ENCODE measurements at places on chromosomes 11 and 22. TPM values are rescaled to one million over a fixed set of nuclear protein-coding genes. Genes with fewer than 3 reads are reported as not detected.
A peak's percentile ranks its signal among the peaks of the same experiment; 100 is the strongest.

POU2AF3 gene
- not detected for total RNA-seq

OSBP2 gene
- total RNA-seq, result 0.81 TPM

TTLL1 gene
- total RNA-seq, result 7.4 TPM

NEFH gene
- 2.5 TPM for total RNA-seq

OR6A2 gene
- 0.05 TPM for total RNA-seq

OMP gene
- total RNA-seq, result not detected

FGF4 gene
- total RNA-seq, result not detected

- no peaks in the 10 kb centered on the region for H3K4me1 ChIP-seq
- H3K36me3 ChIP-seq, result no peaks in the 10 kb centered on the region
- no peak for DNase-seq
- no peak overlapping the region for H3K4me3 ChIP-seq
These were observed 108.4 kb downstream of the RPL27A start for GRCh38 chr11:8790968-8791367.

DNA sequence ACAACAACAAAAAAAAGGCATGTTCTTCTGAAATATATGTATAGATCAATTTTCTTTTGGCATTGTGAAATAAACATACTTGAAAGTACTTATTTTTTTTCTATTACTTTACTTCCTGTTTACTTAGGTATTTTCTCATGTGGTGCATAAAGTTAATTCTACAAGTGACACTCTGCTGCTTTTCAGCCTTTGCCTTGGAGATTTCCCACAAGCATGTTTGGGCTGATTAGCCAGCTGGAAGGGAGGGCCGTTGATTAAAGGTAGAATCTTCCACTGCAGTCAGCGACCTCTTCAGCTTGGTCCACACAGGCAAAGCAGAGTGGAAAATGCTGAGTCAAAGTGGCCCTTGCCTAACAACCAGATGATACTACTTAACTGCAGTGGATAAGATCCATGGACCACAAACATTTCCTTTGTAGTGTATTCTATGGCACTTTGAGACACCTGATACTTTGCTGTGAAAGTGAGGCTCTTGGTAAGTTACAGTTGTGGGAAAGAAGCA lies 176.0 kb downstream of the ARHGAP42 start:
- H3K4me1 ChIP-seq, result no peaks in the 10 kb centered on the region
- H3K4me3 ChIP-seq, result no peak overlapping the region

GRCh38 chr11:45857961-45858474 lies 10.7 kb downstream of the CRY2 start:
- H3K27me3 ChIP-seq, result no peaks in the 10 kb centered on the region
- H3K4me1 ChIP-seq, result peaks cover 2% of the 10 kb centered on the region
- no peak overlapping the region for H3K4me3 ChIP-seq
- no peak overlapping the region for H3K27ac ChIP-seq

GRCh38 chr11:113504586-113504985 lies 29.4 kb upstream of the DRD2 start:
- no peak overlapping the region for H3K27ac ChIP-seq
- no peak for DNase-seq
- H3K4me1 ChIP-seq, result no peaks in the 10 kb centered on the region

DNA sequence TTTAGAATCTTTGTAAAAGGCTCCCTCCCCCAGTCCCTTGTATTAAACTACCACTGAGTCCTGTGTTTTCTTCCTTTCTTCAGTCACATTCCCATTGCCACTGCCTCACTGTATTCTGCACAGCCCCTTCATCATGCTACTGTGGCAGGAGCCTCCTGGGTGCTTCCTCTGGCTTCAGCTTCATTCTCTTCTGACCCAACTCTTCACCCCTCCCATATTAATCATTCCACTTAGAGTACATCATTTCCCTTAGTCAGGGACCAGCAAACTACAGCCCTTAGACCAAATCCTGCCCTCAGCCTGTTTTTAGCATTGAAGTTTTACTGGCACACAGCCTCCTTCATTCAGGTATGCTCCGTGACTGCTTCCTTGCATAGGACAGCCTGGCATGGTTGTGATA lies 127.7 kb upstream of the MTNR1B start:
- peaks cover 1% of the 10 kb centered on the region for H3K27me3 ChIP-seq
- no peak for DNase-seq
- H3K27ac ChIP-seq, result no peak overlapping the region
- no peak overlapping the region for H3K4me3 ChIP-seq
- H3K36me3 ChIP-seq, result no peaks in the 10 kb centered on the region

DNA sequence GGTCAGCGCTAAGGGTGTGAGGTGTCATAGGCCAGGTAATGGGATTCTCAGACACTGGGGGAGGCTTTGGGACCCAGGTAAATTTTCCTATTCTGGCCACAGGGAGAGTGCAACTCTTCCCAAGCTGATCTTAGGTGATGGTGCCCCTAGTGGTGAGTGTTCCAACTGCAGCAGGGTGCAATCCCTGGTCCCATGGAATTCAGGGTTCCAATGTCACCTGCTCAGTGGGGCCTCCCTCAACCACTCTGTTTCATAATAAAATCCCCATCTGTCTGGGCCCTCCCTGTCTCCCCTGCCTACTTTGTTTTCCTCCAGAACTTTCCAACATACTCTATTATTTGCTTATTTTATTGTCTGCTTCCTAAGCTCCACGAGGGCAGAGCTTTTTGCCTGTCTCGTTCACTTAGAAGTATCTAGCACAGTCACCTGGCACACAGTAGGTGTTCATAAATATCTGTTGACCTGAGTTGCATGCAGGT lies 2.9 kb upstream of the SGSM1 start:
- no peak overlapping the region for H3K27ac ChIP-seq
- no peaks in the 10 kb centered on the region for H3K36me3 ChIP-seq
- DNase-seq, result peak; percentile 76
- peaks cover 12% of the 10 kb centered on the region for H3K4me1 ChIP-seq

- H3K27ac ChIP-seq, result no peak overlapping the region
- no peak for DNase-seq
- H3K27me3 ChIP-seq, result peaks cover 4% of the 10 kb centered on the region
- H3K36me3 ChIP-seq, result no peaks in the 10 kb centered on the region
- no peak overlapping the region for H3K4me3 ChIP-seq
These were observed 165.0 kb downstream of the RCN1 start for GRCh38 chr11:32255841-32256240.

- no peaks in the 10 kb centered on the region for H3K4me1 ChIP-seq
- no peak overlapping the region for H3K4me3 ChIP-seq
- H3K36me3 ChIP-seq, result peaks cover 3% of the 10 kb centered on the region
- DNase-seq, result no peak
- peaks cover 4% of the 10 kb centered on the region for H3K27me3 ChIP-seq
These were observed 9.1 kb upstream of the P4HA3 start for GRCh38 chr11:74320538-74320937.

- H3K36me3 ChIP-seq, result peaks cover 24% of the 10 kb centered on the region
- peaks cover 16% of the 10 kb centered on the region for H3K4me1 ChIP-seq
- no peak overlapping the region for H3K27ac ChIP-seq
- H3K4me3 ChIP-seq, result no peak overlapping the region
- DNase-seq, result no peak
These were observed 37.8 kb downstream of the TBC1D22A start for GRCh38 chr22:46800102-46800857.

DNA sequence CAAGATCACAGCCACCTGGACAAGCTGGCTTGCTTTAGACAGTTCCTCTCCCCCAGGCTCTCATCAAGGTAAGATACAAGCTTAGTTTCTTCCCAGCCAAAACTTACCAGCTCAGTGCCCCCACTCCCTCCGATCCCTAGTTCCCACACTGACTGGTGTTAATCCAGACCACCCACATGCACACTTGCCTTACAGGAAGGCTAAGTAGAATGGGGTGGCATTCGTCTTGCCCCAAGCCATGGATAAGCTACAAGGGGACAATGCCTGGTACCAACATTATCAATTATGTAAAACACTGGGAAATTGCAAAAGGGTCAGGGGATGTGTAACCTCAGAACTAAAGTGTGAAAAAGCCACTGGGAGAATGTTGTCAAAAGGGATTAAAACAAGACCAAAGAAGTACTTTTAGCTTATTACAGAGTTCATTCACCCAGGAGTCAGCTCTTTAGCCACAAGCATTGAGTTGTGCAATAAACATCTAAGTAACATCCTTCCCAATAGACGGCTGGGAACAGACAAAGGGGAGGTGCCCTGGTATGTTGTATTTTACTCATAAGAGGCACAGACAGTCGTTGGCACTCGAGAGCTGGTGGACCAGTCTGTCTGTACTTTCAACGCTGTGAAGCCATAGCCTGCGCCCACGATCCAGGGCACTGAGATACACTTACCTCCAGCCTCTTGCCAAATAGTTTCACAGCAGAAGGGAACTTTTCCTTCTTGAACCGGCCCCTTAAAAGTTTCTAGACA lies 1.1 kb downstream of the DHCR7 start:
- no peaks in the 10 kb centered on the region for H3K27me3 ChIP-seq
- no peak for DNase-seq
- H3K36me3 ChIP-seq, result peaks cover 47% of the 10 kb centered on the region
- H3K4me3 ChIP-seq, result peak overlapping the region; percentile 91

GRCh38 chr11:126282361-126282735 lies 545 bp upstream of the TIRAP start:
- peak overlapping the region; percentile 95 for H3K4me3 ChIP-seq
- peak; percentile 67 for DNase-seq
- peaks cover 49% of the 10 kb centered on the region for H3K4me1 ChIP-seq
- H3K27me3 ChIP-seq, result no peaks in the 10 kb centered on the region
- H3K27ac ChIP-seq, result peak overlapping the region; percentile 87
- H3K36me3 ChIP-seq, result peaks cover 15% of the 10 kb centered on the region

DNA sequence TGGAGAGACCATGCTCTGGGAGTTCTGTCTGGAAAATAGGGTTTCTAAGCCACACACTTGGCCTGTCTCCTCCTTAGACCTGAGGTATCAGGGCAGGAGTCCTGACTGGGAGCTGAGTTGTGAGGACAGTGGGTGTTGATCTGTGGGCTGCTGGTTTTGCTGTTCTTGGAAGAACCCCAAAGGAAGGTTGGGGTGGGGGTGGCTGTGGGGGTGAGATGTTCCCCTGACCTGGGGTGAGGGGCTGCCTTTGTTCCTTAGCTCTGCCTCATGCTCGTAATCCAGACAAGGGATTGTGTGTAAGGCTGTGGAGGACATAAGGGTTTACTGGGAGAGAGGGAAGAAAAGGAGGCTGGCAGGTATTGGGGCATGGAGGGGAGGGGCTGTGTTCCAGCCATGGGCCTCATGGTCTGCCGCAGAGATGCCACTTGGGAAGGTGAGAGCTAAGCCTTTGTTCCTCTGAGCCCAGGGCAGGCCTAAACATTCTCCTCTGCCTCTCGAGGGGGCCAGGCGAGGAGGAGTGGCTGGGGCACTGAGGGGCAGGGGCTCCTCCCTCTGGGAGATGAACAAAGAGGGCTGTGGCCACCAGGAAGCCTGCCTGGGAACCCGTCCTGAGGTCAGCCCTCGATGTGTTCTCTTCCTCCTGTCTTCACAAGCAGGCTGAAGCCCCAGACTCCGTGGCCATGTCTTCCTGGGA lies 4.4 kb downstream of the OTOG start:
- no peaks in the 10 kb centered on the region for H3K36me3 ChIP-seq
- no peak for DNase-seq
- no peak overlapping the region for H3K4me3 ChIP-seq
- peaks cover 12% of the 10 kb centered on the region for H3K27me3 ChIP-seq

GRCh38 chr11:69319255-69320106 lies 25.5 kb downstream of the MYEOV start:
- H3K27me3 ChIP-seq, result no peaks in the 10 kb centered on the region
- no peak overlapping the region for H3K4me3 ChIP-seq
- H3K27ac ChIP-seq, result no peak overlapping the region
- no peaks in the 10 kb centered on the region for H3K36me3 ChIP-seq
- H3K4me1 ChIP-seq, result peaks cover 14% of the 10 kb centered on the region

- H3K27me3 ChIP-seq, result no peaks in the 10 kb centered on the region
- peaks cover 2% of the 10 kb centered on the region for H3K36me3 ChIP-seq
- peak; percentile 79 for DNase-seq
- H3K4me3 ChIP-seq, result peak overlapping the region; percentile 74
- H3K27ac ChIP-seq, result peak overlapping the region; percentile 93
These were observed 284.8 kb downstream of the ETS1 start for GRCh38 chr11:128302425-128303186.

DNA sequence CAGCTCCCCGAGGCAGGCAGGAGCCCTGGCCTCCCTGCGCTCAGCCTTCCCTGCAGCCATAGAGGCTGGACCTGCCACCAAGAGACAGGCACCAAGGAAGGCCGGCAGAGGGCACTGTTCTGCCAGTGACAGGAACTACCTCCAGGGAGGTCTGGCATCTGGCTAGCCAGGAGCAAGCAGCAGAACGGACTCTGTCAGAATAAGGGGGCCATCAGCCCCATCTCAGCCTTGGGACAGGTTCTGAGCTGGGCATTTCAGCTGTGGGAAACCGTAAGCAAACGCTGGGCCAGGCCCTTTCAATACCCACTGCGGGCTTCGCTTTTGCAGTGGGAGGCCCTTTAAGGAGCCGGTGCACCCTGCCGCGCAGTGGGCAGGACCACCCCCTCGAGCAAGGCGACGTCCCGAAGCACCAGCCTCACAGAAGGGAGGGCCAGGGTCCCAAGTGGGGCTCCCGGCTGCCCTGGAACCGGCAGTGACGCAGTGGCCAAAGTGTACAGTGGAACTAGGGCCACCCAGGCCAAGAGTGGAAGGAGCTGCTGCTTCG lies 18.2 kb downstream of the IFT27 start:
- peaks cover 3% of the 10 kb centered on the region for H3K4me1 ChIP-seq
- peaks cover 5% of the 10 kb centered on the region for H3K27me3 ChIP-seq

DNA sequence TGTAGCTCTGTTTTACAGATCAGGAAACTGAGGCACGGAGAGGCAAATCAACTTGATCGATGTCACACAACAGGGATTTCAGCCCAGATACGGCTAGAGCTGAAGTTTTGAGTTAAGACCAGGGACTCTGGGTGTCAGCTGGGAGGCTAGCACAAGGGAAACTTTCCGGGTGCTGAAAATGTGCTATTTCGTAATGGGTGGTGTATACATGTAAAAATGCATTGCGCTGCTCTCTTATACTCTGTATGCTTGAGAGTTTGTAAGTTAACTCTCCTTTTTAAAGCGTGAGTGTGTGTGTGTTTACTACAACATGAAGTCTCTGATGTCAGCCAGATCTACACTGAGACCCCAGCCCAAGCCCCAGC lies 227.6 kb downstream of the MN1 start:
- no peak for DNase-seq
- no peaks in the 10 kb centered on the region for H3K36me3 ChIP-seq
- no peak overlapping the region for H3K4me3 ChIP-seq
- H3K4me1 ChIP-seq, result no peaks in the 10 kb centered on the region
- H3K27ac ChIP-seq, result no peak overlapping the region

DNA sequence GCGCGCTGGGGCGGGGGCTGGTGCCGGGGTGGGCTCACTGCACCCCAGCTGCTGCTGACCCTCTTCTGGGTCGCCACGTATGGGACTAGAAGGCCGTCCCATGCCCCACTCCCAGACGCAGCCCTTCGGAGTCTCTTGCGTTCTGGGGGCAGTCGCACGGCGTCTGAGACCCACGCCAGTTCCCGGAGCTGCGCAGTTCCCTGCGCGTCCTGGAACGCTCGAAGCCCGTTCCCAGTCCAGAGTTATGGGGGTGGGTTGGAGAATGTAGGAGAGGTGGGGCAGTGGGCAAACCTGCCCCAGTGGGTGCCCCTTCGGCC lies 375 bp downstream of the LAYN start:
- DNase-seq, result no peak
- H3K36me3 ChIP-seq, result no peaks in the 10 kb centered on the region
- H3K4me1 ChIP-seq, result peaks cover 22% of the 10 kb centered on the region
- H3K27ac ChIP-seq, result no peak overlapping the region
- H3K27me3 ChIP-seq, result peaks cover 43% of the 10 kb centered on the region
- H3K4me3 ChIP-seq, result peak overlapping the region; percentile 67

- H3K27ac ChIP-seq, result no peak overlapping the region
- H3K36me3 ChIP-seq, result peaks cover 10% of the 10 kb centered on the region
These were observed 10.8 kb downstream of the AHNAK start for GRCh38 chr11:62535802-62536201.

Measured in activated naive CD4-positive, alpha-beta T cell treated with anti-CD3 and anti-CD28 coated beads for 36 hours (primary cell).